ENCODE measurements at places on chromosomes 4 and X.

- no peak for DNase-seq
Measured at GRCh38 chr4:88737307-88737941, 39.8 kb upstream of the NAP1L5 start.

- DNase-seq = no peak
Measured at GRCh38 chr4:85741921-85742591, 267.1 kb downstream of the ARHGAP24 start.

- no peak for DNase-seq
Measured at GRCh38 chr4:176001151-176002006, 64.3 kb upstream of the WDR17 start.

GRCh38 chrX:1062351-1062750 is 150.1 kb downstream of the CRLF2 start:
- DNase-seq = no peak

- no peak for DNase-seq
Measured at GRCh38 chrX:145524931-145525330, 277.6 kb downstream of the SPANXN1 start.

DNA sequence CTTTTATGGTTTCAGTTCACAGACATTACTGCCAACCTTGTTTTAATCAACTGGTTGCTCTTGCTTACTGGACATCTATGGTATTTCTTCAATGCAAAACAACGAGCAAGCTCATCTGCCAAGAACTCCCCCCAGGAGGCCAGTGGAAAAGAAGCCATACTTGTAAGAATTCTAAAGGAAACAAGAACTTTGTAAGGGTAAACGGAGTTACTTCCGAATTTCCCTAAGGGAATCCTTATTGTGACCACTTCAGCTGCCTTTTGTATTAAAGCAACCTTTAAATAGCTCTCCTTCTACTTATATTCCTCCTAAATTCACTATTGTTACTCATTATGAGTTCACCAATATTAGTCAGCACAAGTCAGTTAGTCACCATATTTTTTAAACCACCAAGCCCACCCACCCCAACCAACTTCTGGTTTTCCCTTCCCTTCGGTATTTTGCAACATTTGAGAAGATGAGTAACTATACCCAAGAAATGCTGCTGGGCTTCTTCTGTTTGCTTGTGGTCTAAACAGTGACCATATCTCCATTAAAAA is 602.8 kb upstream of the DIPK2B start:
- DNase-seq = no peak

DNA sequence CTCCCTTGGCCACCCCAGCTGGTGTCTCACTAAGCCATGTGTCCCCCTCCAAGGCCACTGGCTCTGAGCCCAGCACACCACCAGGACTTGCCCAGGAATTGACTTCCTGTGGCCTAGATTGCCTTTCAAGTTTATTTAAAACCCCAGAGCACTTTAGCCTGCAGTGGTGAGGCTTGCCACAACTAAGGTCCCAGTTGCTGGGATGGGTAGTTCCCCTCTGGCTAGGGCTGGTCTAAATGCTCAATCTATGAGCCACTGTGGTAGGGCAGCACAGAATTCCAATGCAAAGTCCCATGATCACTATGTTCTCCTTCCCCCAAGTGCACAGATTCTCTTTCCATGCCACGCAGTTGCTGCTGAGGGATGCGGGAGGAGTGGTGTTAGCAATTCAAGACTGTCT is 61.1 kb upstream of the HCCS start:
- no peak for DNase-seq

DNA sequence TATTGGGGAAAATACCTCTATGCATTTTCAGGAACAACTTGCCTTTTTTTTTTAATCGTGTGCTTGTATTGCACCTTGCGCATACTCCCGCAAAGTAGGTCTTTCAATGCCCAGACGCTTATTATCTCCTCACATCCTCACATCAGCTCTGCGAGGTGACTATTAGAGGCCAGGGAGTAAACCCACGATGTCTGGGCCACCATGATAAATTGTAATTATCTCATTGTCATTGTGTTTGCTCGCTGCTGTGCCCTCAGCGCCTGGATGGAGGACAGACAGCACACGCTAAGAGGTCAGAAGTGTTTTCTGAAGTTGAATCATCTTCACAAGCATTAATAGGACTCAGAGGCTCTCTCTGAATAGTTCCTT is 1.0 kb upstream of the RELL1 start:
- no peak for DNase-seq

- DNase-seq = no peak
Measured at GRCh38 chrX:734362-734761, 103.8 kb downstream of the SHOX start.

DNA sequence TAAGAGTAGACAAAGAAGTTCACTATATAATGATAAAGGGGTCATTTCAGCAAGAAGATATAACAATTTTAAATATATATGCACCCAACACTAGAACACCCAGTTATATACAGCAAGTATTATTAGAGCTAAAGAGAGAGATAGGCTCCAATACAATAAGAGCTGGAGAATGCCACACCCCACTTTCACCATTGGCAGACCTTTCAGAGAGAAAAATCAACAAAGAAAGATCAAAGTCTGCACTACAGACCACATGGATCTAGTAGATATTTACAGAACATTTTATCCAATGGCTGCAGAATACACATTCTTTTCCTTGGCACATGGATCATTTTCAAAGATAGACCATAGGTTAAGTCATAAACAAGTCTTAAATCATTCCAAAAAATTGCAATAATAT is 479.7 kb upstream of the DIAPH2 start:
- DNase-seq = no peak

- no peak for DNase-seq
Measured at GRCh38 chr4:154364066-154364845, 127.3 kb downstream of the DCHS2 start.

DNA sequence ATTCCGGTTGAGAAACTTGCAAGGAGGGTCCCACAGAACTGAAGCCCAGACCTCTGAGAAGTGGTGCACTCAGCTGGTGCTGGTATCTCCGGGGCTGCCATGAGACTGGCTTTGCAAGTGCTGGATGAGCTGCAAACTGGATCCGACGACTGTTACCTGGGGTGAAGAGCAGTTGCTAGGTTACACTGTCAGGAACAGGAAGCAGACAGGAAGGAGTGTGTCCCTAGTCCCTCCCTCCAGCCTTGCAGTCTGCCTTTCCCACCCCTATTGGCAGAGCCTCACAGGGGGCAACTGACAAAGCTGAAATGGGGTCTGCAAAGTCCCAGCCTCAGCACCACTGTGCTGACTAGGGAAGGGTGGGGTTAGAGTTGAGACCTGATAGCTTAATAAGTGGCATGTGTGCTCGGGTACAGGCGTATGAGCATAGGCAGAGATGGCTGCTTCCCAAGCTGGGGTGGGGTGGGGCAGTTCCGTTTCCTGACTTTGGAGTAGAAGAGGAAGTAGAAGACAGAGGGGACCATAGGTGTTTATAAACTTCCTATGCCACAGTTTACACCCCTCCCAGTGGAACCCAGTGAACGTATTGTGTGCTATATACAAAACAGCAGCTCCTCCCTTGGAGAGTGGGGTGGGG is 18.0 kb downstream of the PPEF1 start:
- no peak for DNase-seq

GRCh38 chr4:26384380-26385057 is 63.7 kb downstream of the RBPJ start:
- DNase-seq = no peak

- DNase-seq = no peak
Measured at GRCh38 chrX:22141047-22141730, 109.1 kb downstream of the PHEX start.

DNA sequence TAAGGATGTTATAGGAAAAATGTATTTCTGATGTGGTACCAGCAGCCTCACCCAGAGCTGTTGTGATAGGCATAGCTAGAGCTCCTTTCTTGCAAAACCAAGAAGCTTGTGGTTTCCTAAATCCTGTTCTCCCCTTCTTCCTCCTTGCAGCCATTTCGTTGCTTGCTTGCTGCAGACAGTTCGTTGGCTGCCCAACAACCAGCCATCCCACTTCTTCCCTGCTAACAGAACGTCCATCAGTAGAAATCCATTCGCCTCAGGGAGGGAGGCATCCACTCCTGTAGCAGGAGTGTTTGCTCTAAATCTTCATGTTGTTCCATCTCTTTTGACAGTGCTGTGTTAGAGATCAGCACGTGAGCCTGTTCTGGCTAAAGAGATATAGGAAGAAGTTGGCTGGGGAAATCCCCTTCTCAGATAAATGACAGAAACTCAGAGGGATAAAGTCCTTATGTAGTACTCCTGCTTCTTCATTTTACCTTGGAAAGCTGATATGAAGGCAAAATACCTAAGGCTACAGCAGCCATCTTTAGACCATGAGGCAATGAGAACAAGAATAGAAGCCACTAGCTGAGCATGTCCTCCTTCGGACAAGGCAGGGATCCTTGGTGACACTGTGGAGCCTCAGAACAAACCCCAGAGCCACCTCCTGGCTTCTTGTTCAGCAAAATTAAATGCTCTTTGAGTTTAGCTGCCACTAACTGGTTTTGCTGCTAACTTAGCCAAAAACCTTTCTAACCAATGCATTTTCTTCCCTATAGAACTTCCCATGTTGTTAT is 68.4 kb upstream of the RELL1 start:
- DNase-seq = no peak

- DNase-seq = no peak
Measured at GRCh38 chr4:63904201-63904600, 505.0 kb downstream of the TECRL start.

GRCh38 chr4:111046811-111047210 is 423.9 kb upstream of the PITX2 start:
- DNase-seq = no peak

DNA sequence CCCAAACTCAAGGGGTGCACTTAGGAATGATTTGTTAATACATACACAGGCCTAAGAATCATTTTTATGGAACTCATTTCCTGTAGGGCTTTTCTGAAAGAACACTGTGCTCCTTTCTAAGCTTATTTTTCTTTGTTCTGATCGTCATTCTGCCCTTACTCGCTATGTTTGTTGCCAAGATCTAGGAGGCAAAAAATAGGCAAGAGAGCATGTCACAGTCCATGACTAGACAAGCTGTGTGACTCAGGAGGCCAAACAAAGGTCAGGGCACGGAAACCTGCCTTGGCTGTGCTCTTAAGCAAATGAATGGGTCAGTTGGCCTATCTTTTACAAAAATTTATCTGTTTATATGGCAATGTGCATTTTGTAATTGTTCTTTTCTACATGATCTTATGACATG is 42.5 kb upstream of the C1GALT1C1 start:
- DNase-seq = no peak

GRCh38 chr4:70935038-70935695 is 33.0 kb downstream of the MOB1B start:
- no peak for DNase-seq

DNA sequence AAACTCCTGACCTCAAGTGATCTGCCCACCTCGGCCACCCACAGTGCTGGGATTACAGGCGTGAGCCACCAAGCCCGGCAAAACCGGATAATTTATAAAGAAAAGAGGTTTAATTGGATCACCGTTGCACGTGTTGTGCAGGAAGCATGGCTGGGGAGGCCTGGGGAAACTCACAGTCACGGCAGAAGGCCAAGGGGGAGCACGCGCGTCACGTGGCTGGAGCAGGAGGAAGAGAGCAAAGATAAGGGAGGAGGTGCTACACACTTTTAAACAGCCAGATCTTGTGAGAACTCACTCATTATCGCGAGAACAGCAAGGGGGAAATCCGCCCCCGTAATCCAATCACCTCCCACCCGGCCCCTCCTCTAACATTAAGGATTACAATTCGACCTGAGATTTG is 177.9 kb upstream of the TENM3 start:
- DNase-seq = no peak

DNA sequence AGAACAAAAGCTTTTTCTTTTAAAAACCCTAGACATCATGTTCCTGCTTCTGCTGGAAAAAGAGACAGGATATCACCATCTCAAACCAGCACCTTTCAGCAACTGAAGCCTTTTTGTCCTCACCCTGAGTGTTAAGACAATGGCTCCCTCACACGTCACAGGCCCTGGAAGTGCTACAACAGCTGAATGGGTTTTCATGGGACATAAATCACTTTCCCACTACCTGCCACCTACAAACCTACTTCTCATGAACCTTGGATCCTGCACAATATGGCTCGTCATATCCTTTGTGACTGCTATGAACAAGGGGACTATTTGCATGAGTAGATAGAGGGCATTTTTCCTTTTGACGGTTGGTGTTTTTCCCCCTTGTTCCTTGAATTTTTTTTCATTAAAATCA is 93.6 kb downstream of the TSPAN5 start:
- DNase-seq = no peak

DNA sequence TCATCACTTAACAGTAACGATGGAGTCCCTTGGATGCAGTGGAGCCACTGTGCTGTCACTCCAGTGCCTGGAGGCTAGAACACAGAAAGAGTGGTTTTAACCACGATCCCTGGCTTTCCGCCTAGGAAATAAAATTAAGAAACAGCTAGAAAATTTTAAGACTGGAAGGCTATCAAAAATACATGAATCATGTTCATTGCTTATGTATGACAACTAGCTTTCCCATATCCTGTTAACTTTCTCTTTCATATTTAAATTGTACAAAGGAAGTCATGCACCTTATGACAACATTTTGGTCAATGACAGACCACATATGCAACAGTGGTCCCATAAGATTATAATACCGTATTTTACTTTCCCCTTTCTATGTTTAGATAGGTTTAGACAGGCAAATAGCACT is 115.1 kb downstream of the GALNTL6 start:
- no peak for DNase-seq

- no peak for DNase-seq
Measured at GRCh38 chrX:146238173-146238572, 420.5 kb downstream of the SLITRK2 start.

- DNase-seq = no peak
Measured at GRCh38 chr4:26459054-26459755, 31.1 kb downstream of the CCKAR start.

- DNase-seq = no peak
Measured at GRCh38 chr4:15294202-15294601, 133.6 kb upstream of the C1QTNF7 start.

DNA sequence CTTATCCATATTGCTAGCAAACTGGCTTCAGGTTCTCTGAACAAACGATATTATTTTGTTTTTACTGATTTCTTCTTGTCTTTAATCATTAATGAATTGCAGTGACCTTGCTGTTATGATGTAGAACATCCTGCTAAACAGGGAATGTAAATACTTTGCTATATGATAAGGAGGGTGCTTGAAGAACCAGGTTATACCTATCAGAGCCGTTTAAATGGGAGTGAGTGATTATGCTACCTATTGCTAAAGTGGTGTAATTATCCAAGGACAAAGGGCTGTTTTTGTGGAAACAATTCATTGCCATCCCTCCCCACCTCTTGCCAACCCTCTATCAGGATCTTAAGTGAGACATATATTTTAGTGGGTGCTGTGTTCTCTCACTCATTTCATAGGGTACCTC is 788.9 kb downstream of the RPA4 start:
- no peak for DNase-seq

Data from activated T-helper 1 cell treated with anti-CD3 and anti-CD28 coated beads, Interleukin-2, amount 50 U/mL, for 16 hours (primary cell).